Activated CD4-positive, alpha-beta T cell treated with anti-CD3 and anti-CD28 coated beads, Interleukin-2, amount 10 ng/mL, durations not matched to agents 24 days and 14 days (primary cell): ENCODE measurements at places on chromosomes 7 and 10. TPM values are rescaled to one million over a fixed set of nuclear protein-coding genes. Genes with fewer than 3 reads are reported as not detected.

TCAF2 gene
- total RNA-seq, result 32.8 and 34.7 TPM in 2 replicates

- no peak overlapping the region for H3K4me3 ChIP-seq
- H3K4me1 ChIP-seq, result no peaks in the 10 kb centered on the region
- H3K27ac ChIP-seq, result no peak overlapping the region
These were observed 58.6 kb upstream of the OPALIN start for GRCh38 chr10:96417441-96417840.

- H3K4me1 ChIP-seq, result peaks cover 1% of the 10 kb centered on the region
- no peak overlapping the region for H3K4me3 ChIP-seq
- no peak overlapping the region for H3K27ac ChIP-seq
- no peak for DNase-seq
These were observed 60.0 kb downstream of the TYW1 start for GRCh38 chr7:67056683-67057082.

- no peak overlapping the region for H3K4me3 ChIP-seq
- H3K4me1 ChIP-seq, result no peaks in the 10 kb centered on the region
These were observed 38.5 kb upstream of the STEAP4 start for GRCh38 chr7:88344956-88345832.

GRCh38 chr10:33115738-33116719, 158.0 kb upstream of the ITGB1 start:
- no peaks in the 10 kb centered on the region for H3K27me3 ChIP-seq
- no peak overlapping the region for H3K4me3 ChIP-seq
- peaks cover 45% of the 10 kb centered on the region for H3K4me1 ChIP-seq
- DNase-seq, result no peak

DNA sequence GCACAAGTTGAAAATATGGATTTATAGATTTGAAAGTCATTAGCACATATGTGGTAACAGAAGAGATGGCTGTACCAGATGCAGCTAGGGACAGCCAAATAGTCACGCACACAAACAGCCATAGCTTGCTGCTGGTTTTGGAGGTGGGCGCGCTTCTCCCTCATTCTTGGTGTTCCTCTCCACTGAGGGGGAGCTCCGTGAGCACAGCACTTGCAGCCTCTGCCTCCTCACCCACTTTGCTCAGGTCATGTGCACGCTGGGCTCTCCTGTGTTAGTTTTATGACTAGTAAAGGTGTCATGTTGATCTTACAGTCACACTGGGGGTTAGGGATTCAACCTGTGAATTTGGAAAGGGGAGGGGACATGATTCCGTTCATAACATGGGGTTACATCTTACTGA, 8.5 kb upstream of the ZNF786 start:
- no peak overlapping the region for H3K4me3 ChIP-seq
- no peak overlapping the region for H3K27ac ChIP-seq
- H3K36me3 ChIP-seq, result no peaks in the 10 kb centered on the region
- H3K27me3 ChIP-seq, result no peaks in the 10 kb centered on the region

AMPH gene
- total RNA-seq, result not detected in 2 replicates

- H3K27ac ChIP-seq, result no peak overlapping the region
- DNase-seq, result no peak
- no peaks in the 10 kb centered on the region for H3K4me1 ChIP-seq
- H3K36me3 ChIP-seq, result no peaks in the 10 kb centered on the region
- peaks cover 17% of the 10 kb centered on the region for H3K27me3 ChIP-seq
These were observed 291.7 kb upstream of the HABP2 start for GRCh38 chr10:113261161-113261560.

DNA sequence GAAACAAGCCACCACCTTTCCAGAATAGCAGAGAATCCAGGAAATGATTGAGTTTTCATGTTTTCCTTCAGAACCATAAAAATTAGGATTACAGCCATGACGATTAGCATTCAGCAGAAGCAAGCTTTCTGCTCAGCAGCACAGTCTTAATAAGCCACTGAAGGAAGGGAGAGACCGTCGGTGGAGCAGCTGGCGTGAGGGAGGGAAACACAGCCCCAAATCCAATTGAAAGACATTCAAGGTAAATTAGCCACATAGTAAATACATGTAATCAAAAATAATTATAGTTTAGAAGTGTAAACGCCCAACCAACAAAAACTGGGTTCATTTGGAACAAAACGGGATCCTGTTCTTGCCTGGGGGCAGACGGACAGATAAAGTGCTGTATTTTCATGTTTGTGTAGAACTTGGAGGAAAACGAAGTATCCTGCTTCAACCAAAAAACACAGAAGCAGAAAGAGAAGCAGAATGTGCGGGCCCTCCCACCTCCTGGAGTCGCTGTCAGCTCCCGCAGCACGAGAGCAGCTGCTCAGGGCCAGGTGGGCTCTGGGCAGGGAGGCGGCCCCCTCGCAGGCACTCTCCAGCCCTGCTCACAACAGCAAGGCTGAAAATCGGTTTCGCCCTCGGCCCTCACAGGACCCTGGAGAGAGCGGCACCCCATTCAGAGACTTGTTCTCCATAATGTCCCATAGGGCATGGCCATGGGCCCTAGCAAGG, 84.9 kb downstream of the TCERG1L start:
- H3K27ac ChIP-seq, result no peak overlapping the region
- H3K27me3 ChIP-seq, result no peaks in the 10 kb centered on the region
- H3K4me3 ChIP-seq, result no peak overlapping the region
- DNase-seq, result no peak

OR2A12 gene
- not detected in 2 replicates for total RNA-seq

ABCB4 gene
- not detected in 2 replicates for total RNA-seq

SEMA4G gene
- total RNA-seq, result 1.4 and 1.8 TPM in 2 replicates
